Activated CD4-positive, alpha-beta memory T cell treated with anti-CD3 and anti-CD28 coated beads, Interleukin-2, amount 10 ng/mL, durations not matched to agents 7 days and 5 days (primary cell): ENCODE measurements at places on chromosomes 6 and 20.
A peak's percentile ranks its signal among the peaks of the same experiment; 100 is the strongest.

DNA sequence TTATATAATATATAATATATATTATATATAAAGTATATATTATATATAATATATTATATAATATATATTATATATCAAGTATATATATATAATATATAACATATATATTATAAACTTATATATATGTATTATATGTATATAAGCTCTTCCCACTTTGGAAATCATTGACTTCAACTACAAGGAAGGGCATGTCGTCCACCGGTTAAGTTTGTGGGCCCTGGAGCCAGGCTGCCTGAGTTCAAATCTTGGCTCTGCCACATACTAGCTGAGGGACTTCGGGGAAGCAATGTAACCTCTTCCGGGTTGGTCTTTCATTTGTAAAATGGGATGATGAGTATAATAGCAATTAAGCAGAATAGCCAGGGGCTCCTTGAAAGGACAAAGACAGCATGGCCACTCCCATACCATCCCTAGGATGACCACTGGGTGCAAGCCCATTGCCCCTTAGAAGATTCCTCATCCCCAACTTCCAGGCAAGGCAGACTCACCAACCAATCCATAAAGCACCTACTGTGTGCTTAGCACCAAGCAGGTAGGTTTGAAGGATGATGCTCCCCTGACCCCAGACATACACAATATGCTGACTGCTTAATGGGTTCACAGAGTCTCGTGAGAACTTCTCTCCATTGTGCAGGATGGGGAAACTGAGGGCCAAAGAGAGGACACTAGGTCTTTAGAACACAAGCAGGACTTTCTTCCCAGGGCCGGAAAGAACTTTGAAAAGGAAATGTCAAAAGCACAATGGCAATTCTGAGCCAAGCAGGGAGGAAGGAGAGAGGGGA lies 163.2 kb downstream of the MRPL14 start:
- DNase-seq, result peak; percentile 8
- no peaks in the 10 kb centered on the region for H3K4me1 ChIP-seq
- peaks cover 18% of the 10 kb centered on the region for H3K27me3 ChIP-seq
- H3K4me3 ChIP-seq, result no peak overlapping the region

GRCh38 chr6:106360989-106361430 lies 493 bp downstream of the CRYBG1 start:
- peak overlapping the region; percentile 62 for H3K4me3 ChIP-seq
- H3K27me3 ChIP-seq, result peaks cover 52% of the 10 kb centered on the region
- DNase-seq, result peak; percentile 17
- H3K4me1 ChIP-seq, result peaks cover 12% of the 10 kb centered on the region
- H3K36me3 ChIP-seq, result no peaks in the 10 kb centered on the region
- H3K27ac ChIP-seq, result no peak overlapping the region

DNA sequence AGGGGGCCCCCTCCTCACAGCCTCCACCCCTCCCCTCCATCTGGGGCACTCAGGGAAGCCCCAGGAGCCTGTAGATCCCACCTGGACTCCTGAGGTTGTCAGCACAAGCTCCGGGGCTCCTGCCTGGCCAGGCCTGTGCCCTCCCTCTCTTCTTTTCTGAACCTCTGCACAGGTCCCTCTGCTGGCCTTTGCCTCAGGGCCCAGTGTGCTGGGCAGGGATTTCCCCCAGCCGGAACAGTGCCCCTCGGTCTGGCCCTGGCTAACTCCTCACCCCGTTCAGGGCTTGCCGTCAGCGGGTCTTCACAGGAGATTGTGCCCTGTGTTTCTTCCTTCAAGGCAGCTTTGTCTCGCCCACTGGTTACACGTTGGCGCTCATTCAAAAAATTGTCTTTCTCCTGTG lies 64.9 kb downstream of the SYNDIG1 start:
- no peaks in the 10 kb centered on the region for H3K4me1 ChIP-seq
- H3K27me3 ChIP-seq, result no peaks in the 10 kb centered on the region
- H3K4me3 ChIP-seq, result no peak overlapping the region
- no peak overlapping the region for H3K27ac ChIP-seq
- DNase-seq, result no peak
- no peaks in the 10 kb centered on the region for H3K36me3 ChIP-seq

DNA sequence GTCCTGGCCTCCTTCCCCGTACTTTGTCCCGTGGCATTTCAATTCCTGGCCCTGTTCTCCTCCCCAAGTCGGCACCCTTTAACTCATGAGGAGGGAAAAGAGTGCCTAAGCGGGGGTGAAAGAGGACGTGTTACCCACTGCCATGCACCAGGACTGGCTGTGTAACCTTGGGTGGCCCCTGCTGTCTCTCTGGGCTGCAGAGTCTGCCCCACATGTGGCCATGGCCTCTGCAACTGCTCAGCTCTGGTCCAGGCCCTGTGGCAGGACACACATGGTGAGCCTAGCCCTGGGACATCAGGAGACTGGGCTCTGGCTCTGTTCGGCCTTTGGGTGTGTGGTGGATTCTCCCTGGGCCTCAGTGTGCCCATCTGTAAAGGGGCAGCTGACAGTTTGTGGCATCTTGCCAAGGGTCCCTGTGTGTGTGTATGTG lies 58.5 kb downstream of the SRC start:
- no peak overlapping the region for H3K4me3 ChIP-seq
- H3K27me3 ChIP-seq, result peaks cover 32% of the 10 kb centered on the region
- no peak overlapping the region for H3K27ac ChIP-seq
- H3K4me1 ChIP-seq, result peaks cover 15% of the 10 kb centered on the region
- DNase-seq, result no peak

GRCh38 chr6:86765211-86765610 lies 172.1 kb upstream of the HTR1E start:
- no peaks in the 10 kb centered on the region for H3K4me1 ChIP-seq
- no peak overlapping the region for H3K27ac ChIP-seq
- no peak for DNase-seq
- H3K4me3 ChIP-seq, result no peak overlapping the region
- H3K36me3 ChIP-seq, result no peaks in the 10 kb centered on the region

- peaks cover 53% of the 10 kb centered on the region for H3K27me3 ChIP-seq
- peak overlapping the region; percentile 70 for H3K4me3 ChIP-seq
- no peak for DNase-seq
- H3K27ac ChIP-seq, result no peak overlapping the region
Observed at GRCh38 chr6:11536795-11537194, 754 bp upstream of the TMEM170B start.

- no peaks in the 10 kb centered on the region for H3K36me3 ChIP-seq
- no peak for DNase-seq
- no peak overlapping the region for H3K27ac ChIP-seq
- peaks cover 1% of the 10 kb centered on the region for H3K4me1 ChIP-seq
- no peak overlapping the region for H3K4me3 ChIP-seq
- H3K27me3 ChIP-seq, result no peaks in the 10 kb centered on the region
Observed at GRCh38 chr6:126182650-126183311, 157.1 kb upstream of the CENPW start.

GRCh38 chr20:6100246-6100645 lies 22.6 kb downstream of the FERMT1 start:
- H3K4me3 ChIP-seq, result no peak overlapping the region
- DNase-seq, result no peak
- no peaks in the 10 kb centered on the region for H3K4me1 ChIP-seq
- no peak overlapping the region for H3K27ac ChIP-seq

DNA sequence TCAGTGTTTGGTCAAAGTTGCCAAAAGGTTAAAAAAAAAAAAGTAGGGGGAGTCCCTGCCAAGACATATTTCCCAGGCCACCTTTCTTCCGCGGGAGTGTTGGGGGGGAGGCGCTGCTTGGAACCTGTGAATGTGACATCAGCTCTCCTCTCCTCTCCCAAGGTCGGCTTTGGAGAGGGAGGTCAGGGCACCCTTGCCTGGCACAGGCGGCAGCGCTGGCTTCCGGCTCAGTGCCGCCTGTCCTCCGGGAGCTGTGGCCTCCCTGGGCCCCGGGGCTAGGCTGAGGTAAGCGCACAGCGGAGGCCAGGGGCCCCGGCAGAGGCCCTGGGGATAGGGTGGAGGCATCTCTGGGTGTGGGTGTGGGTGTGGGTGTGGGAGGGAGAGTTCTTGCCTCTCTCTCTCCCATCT lies 1.9 kb upstream of the EDN1 start:
- H3K27ac ChIP-seq, result no peak overlapping the region
- peaks cover 13% of the 10 kb centered on the region for H3K4me1 ChIP-seq
- H3K36me3 ChIP-seq, result no peaks in the 10 kb centered on the region
- no peak overlapping the region for H3K4me3 ChIP-seq
- H3K27me3 ChIP-seq, result peaks cover 51% of the 10 kb centered on the region

GRCh38 chr6:54900666-54901065 lies 54.1 kb downstream of the FAM83B start:
- H3K4me3 ChIP-seq, result no peak overlapping the region
- DNase-seq, result no peak
- H3K4me1 ChIP-seq, result no peaks in the 10 kb centered on the region
- H3K27ac ChIP-seq, result no peak overlapping the region
- H3K27me3 ChIP-seq, result no peaks in the 10 kb centered on the region
- no peaks in the 10 kb centered on the region for H3K36me3 ChIP-seq

- H3K4me3 ChIP-seq, result no peak overlapping the region
- no peaks in the 10 kb centered on the region for H3K36me3 ChIP-seq
- H3K27ac ChIP-seq, result no peak overlapping the region
- no peak for DNase-seq
- H3K27me3 ChIP-seq, result peaks cover 6% of the 10 kb centered on the region
- peaks cover 2% of the 10 kb centered on the region for H3K4me1 ChIP-seq
Observed at GRCh38 chr6:46356543-46356942, 134.7 kb downstream of the RCAN2 start.

DNA sequence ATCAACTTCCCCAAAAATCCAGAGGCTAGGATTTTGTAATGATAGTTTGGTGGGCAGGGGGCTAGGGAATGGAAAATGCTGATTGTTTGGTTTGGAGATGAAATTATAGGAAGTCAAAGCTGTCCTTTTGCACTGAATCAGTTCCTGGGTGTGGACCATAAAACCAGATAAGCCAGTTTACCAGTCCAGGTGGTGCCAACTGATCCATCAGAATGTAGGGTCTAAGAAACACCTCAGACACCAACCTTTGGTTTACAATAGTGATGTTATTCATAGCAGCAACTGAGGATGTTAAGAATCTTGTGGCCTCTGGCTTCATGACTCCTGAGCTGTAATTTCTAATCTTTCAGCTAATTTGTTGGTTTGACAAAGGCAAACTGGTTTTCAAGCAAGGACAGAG lies 496.6 kb upstream of the EPHA7 start:
- no peak overlapping the region for H3K4me3 ChIP-seq
- H3K4me1 ChIP-seq, result no peaks in the 10 kb centered on the region
- no peaks in the 10 kb centered on the region for H3K27me3 ChIP-seq
- no peak for DNase-seq
- H3K27ac ChIP-seq, result no peak overlapping the region

GRCh38 chr6:113978084-113978675 lies 7.2 kb upstream of the HDAC2 start:
- no peak overlapping the region for H3K27ac ChIP-seq
- no peak for DNase-seq
- no peaks in the 10 kb centered on the region for H3K27me3 ChIP-seq
- H3K36me3 ChIP-seq, result no peaks in the 10 kb centered on the region
- H3K4me3 ChIP-seq, result no peak overlapping the region
- H3K4me1 ChIP-seq, result no peaks in the 10 kb centered on the region

DNA sequence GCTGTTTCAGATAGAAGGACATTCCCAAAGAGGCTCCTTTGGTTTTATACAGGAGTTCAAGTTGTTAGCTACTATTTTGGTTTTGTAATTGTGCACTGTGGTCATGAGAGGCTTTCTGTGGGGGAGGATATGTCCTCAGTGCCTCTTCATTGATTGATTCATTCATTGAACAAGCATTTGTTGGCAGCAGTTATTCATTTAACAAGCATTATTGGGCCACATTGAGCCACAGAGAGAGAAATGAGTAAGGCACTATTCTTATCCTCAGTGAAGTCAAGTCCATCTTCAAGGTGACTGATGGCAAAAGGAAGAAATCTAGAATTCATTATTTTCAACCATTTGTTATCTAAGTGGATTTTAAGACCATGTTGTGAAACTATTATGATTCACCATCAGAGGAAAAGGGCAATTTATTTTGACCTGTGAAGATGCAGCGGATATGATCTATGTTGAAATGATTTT lies 697.2 kb upstream of the CITED2 start:
- no peak overlapping the region for H3K27ac ChIP-seq
- no peak overlapping the region for H3K4me3 ChIP-seq
- H3K36me3 ChIP-seq, result no peaks in the 10 kb centered on the region
- no peaks in the 10 kb centered on the region for H3K27me3 ChIP-seq

GRCh38 chr6:110595112-110595511 lies 118.7 kb upstream of the SLC22A16 start:
- no peaks in the 10 kb centered on the region for H3K27me3 ChIP-seq
- H3K4me3 ChIP-seq, result no peak overlapping the region
- H3K4me1 ChIP-seq, result peaks cover 23% of the 10 kb centered on the region
- no peak for DNase-seq

DNA sequence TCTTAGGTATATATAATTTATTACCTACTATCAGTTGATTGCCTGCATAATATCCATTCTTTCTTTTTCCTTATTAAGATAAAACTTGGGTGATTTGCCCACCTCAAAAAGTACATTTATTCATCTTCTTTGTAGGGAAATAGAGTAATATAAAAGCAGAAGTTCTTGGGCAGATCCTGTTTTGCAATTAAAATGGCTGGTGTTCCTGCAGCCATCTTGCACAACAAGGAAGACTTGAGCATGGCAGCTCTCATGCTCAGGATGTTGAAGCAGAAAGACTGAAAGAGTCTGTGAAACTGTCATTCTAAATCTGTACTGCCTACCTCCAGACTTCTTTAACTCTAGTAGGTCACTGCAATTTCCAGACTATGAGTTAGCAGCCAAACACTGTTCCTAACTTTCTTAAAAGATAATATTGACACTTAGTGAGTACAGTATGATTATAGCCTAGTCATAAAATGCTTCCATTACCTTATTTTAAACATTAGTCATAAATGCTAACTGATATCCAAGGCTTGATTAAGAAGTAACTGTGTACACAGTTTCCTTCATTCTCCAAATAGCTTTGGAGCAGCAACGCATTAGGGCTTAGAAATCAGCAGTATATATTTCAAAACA lies 24.6 kb upstream of the HTR1B start:
- no peaks in the 10 kb centered on the region for H3K27me3 ChIP-seq
- H3K36me3 ChIP-seq, result no peaks in the 10 kb centered on the region
- no peak overlapping the region for H3K4me3 ChIP-seq
- H3K27ac ChIP-seq, result no peak overlapping the region

- H3K36me3 ChIP-seq, result no peaks in the 10 kb centered on the region
- no peak overlapping the region for H3K4me3 ChIP-seq
- DNase-seq, result peak; percentile 66
- peaks cover 25% of the 10 kb centered on the region for H3K4me1 ChIP-seq
- peak overlapping the region; percentile 3 for H3K27ac ChIP-seq
Observed at GRCh38 chr20:44019638-44020335, 105.1 kb downstream of the TOX2 start.

DNA sequence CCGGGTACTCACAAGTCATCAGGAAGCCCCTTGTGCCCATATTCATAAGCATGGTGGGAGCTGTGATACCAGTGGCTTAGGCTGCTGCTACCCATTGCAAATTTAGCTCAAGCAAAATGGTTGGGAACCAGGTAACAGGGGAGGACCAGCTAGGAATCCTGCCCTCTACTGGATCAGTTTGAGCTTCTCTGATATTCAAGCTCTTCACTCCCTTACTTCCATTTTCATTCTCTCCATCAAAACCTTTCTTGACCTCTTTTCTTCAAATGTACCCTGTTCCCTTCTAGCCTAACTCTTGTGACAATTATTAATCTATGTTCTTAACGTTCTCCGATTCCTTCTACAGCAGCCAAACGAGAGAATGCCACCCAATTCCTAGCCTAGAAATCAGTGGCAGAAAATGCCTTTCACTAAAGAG lies 9.7 kb downstream of the NOL7 start:
- H3K27me3 ChIP-seq, result no peaks in the 10 kb centered on the region
- H3K4me1 ChIP-seq, result peaks cover 15% of the 10 kb centered on the region
- DNase-seq, result peak; percentile 25
- H3K36me3 ChIP-seq, result peaks cover 73% of the 10 kb centered on the region
- H3K27ac ChIP-seq, result peak overlapping the region; percentile 16

- H3K36me3 ChIP-seq, result peaks cover 8% of the 10 kb centered on the region
- H3K27ac ChIP-seq, result peak overlapping the region; percentile 86
- H3K27me3 ChIP-seq, result no peaks in the 10 kb centered on the region
- peaks cover 39% of the 10 kb centered on the region for H3K4me1 ChIP-seq
- DNase-seq, result no peak
Observed at GRCh38 chr6:37257320-37257633, 295 bp upstream of the TBC1D22B start.
